ENCODE measurements at places on chromosomes 12 and 14. TPM values are rescaled to one million over a fixed set of nuclear protein-coding genes. Genes with fewer than 3 reads are reported as not detected.

Gene MYF5
- not detected for polyA plus RNA-seq

Gene KCNMB4
- 5.0 TPM for polyA plus RNA-seq

DNA sequence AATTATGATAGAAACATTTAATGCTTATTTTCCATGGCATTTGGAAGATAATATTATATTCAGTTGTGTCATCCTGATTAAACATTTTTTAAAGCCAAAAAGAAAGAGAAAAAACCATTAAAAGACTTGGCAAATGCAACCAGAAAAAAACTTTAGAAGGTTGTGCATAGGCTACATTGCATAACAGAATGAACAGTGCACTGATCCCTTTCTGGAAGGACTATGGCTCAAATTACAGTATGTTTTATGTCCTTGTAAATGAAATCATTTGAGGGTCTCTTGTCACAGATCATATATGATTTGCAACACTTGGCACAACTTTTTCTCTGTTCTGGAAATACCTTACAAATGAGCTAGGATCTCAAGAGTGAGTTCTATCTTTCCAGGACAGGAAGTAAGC lies 275.2 kb upstream of the FLRT2 start:
- no peak overlapping the region for H3K4me3 ChIP-seq
- H3K4me1 ChIP-seq, result no peaks in the 10 kb centered on the region
- H3K27ac ChIP-seq, result no peak overlapping the region
- DNase-seq, result no peak

DNA sequence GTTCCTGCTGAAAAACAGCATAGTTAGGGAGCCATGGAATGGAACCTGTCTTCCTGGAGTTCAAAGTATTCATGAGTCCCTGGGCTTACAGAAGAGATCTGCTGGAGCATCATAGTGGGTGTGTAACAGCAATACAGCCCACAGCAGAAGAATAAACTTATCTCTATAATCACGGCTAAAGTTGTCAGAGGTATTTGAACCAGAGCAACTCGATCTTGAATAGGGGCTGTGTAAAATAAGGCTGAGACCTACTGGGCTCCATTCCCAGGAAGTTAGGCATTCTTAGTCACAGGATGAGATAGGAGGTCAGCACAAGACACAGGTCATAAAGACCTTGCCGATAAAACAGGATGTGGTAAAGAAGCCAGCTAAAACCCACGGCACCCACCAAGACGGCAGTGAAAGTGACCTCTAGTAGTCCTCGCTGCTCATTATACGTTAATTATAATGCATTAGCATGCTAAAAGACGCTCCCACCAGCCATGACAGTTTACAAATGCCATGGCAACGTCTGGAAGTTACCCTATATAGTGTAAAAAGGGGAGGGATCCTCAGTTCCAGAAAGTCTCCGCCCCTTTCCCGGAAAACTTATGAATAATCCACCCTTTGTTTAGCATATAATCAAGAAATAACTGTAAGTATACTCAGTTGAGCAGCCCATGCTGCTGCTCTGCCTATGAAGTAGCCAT lies 223.4 kb downstream of the PCNX1 start:
- no peak overlapping the region for H3K27ac ChIP-seq
- no peak overlapping the region for H3K4me3 ChIP-seq
- DNase-seq, result no peak

DNA sequence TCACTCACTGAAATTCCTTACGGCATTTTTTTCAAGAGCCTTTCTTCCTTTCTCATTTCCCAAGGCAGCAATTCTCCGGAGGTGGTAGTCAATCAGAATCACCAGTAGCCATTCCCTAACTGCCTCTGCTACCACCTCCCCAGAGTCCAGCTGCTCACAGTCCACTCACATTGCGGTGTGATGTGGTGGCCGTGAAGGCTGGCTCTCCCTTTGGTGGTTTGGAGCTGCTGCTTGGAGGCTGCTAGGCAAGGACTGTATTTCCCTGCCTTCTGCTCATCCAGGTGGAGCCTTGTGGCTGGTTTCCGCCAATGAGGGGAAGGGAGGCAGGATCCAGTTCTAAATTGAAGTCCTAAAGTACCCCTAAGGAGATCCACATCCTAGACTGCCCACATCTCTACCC lies 222.0 kb downstream of the ANO2 start:
- no peaks in the 10 kb centered on the region for H3K27me3 ChIP-seq
- no peak overlapping the region for H3K4me3 ChIP-seq
- H3K4me1 ChIP-seq, result peaks cover 1% of the 10 kb centered on the region
- no peak overlapping the region for H3K27ac ChIP-seq
- H3K36me3 ChIP-seq, result no peaks in the 10 kb centered on the region

Gene B4GALNT1
- polyA plus RNA-seq, result 1.3 TPM

DNA sequence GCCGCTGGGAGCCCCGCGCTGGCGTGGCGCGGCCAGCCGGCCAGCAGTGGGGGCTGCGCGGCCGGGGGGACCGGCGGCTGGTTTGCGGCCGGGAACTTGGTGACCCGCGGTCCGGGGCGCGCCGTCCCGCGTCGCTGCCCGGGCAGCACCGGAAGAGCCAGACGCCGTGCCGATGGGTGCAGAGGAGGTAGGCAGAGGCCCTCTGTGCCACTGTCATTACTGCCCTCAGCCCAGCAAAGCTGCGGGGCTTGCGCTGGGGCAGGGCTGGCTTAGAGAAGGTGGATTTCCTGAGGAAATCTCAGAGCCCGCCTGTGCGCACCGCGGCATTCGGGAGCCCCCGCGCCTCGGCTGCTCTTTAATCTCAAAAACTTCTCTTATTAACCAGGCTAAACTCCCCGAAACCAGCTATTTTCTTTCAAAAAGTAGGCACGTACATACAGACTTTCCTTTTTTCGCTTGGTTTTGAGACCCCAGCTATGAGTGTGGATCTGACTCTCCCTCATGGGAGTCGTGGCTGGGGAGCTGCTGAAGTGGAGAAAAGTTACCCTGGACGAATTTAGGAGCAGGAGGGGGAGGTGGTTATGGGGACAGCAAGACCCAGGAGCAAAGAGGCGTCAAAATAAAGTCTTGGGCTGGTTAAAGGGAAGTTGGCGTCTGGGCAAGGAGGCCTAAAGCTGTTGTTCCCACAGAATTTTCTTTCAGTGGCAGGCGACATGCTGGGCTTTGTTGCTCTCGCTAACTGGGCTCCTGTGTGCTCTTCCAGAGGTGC lies 802 bp downstream of the SUSD6 start:
- H3K4me1 ChIP-seq, result peaks cover 30% of the 10 kb centered on the region
- H3K4me3 ChIP-seq, result peak overlapping the region; percentile 77
- H3K36me3 ChIP-seq, result no peaks in the 10 kb centered on the region
- no peak for DNase-seq
- no peaks in the 10 kb centered on the region for H3K27me3 ChIP-seq

Gene TAS2R31
- polyA plus RNA-seq, result 0.75 TPM

- H3K36me3 ChIP-seq, result no peaks in the 10 kb centered on the region
- H3K27me3 ChIP-seq, result no peaks in the 10 kb centered on the region
- no peaks in the 10 kb centered on the region for H3K4me1 ChIP-seq
- no peak overlapping the region for H3K4me3 ChIP-seq
These were observed 19.2 kb upstream of the BTBD6 start for GRCh38 chr14:105229099-105229655.

DNA sequence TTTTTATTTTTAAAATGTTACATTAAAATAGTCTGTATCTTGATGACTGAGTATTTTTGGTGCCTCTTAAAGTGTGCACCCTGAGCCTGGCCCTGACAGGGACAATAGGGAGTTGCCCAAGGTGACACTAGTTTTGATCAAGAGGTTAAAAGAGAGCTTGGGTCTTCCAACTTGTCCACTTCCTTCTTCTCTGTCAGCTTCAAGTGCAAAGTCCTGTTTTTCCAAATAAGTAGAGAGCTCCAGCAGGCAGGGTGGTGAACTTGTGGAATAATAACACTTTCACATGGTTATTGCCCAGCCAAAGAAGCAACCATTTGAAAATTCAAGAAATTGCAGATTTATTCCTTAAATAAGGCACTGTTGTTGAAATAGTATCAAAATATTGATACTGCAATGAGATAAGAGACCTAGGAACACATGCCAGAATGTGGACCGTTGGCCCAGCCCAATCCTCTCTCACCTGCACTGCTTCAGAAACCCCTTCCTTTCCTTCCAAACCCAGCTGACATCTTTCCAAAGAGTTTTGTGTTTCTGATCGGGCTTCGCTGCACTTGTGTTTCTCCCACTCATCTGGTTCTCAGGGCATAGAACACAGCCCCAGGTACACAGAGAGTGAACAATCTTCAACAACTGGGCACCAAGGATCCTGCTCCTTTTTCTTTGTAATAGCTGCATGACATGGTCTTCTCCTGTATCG lies 13.8 kb upstream of the COL2A1 start:
- no peak for DNase-seq
- H3K36me3 ChIP-seq, result no peaks in the 10 kb centered on the region
- no peak overlapping the region for H3K4me3 ChIP-seq
- no peaks in the 10 kb centered on the region for H3K4me1 ChIP-seq
- peaks cover 2% of the 10 kb centered on the region for H3K27me3 ChIP-seq

- no peak for DNase-seq
- peaks cover 5% of the 10 kb centered on the region for H3K4me1 ChIP-seq
- H3K27ac ChIP-seq, result no peak overlapping the region
- no peaks in the 10 kb centered on the region for H3K27me3 ChIP-seq
- H3K36me3 ChIP-seq, result no peaks in the 10 kb centered on the region
These were observed 4.6 kb upstream of the LEMD3 start for GRCh38 chr12:65164774-65165173.

DNA sequence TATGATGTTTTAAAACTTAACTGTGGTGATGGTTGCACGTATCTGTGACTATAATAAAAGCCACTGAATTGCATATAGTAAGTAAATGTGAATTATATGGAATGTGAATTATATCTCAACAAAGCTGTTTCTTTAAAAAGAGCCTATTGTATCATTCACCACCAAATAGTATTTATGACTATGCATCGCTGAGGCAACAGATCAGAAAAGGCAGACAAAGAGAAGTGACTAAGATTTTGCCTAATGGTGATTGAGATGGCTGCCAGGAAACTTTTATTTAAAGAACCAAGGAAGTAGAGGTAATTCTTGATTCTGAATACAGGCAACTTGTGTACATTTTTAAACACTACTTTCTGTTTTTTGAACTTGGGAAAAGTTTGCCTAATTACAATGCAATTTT lies 31.7 kb downstream of the DHRS7 start:
- no peaks in the 10 kb centered on the region for H3K4me1 ChIP-seq
- no peaks in the 10 kb centered on the region for H3K27me3 ChIP-seq
- H3K36me3 ChIP-seq, result no peaks in the 10 kb centered on the region
- H3K4me3 ChIP-seq, result no peak overlapping the region
- H3K27ac ChIP-seq, result no peak overlapping the region

Gene RAD51B
- polyA plus RNA-seq, result 7.8 TPM

GRCh38 chr12:92167075-92167474 lies 21.4 kb upstream of the BTG1 start:
- no peak for DNase-seq
- no peaks in the 10 kb centered on the region for H3K36me3 ChIP-seq
- H3K4me3 ChIP-seq, result no peak overlapping the region
- H3K27ac ChIP-seq, result no peak overlapping the region

Gene PAX9
- 30.9 TPM for polyA plus RNA-seq

GRCh38 chr12:57188090-57188425 lies 28.5 kb upstream of the NXPH4 start:
- no peak overlapping the region for H3K27ac ChIP-seq
- H3K4me3 ChIP-seq, result no peak overlapping the region
- H3K27me3 ChIP-seq, result no peaks in the 10 kb centered on the region
- DNase-seq, result no peak
- no peaks in the 10 kb centered on the region for H3K36me3 ChIP-seq
- H3K4me1 ChIP-seq, result no peaks in the 10 kb centered on the region

DNA sequence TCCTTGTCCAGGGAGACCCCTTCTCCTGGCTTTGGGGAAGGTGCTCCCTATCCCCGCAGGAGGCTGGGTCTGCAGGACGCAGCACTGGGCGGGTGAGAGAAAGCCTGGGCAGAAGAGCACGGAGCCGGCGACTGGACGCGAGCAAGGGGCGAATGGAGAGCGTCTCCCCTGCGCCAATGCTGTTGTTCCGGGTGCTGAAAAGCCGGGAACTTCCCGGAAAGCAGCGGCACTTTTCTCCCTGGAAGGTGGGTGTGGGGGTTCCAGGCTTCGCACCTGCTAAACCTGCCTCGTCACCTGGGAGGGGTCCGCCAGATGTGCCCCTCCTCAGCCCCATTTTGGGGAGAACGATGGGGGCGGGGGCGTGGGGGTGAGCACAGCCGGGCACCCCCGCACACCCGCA lies 417.1 kb upstream of the TMTC1 start:
- no peak overlapping the region for H3K4me3 ChIP-seq
- peaks cover 14% of the 10 kb centered on the region for H3K27me3 ChIP-seq
- H3K36me3 ChIP-seq, result no peaks in the 10 kb centered on the region
- no peak overlapping the region for H3K27ac ChIP-seq
- no peak for DNase-seq

Gene KRT86
- 1.4 TPM for polyA plus RNA-seq

Gene COL2A1
- polyA plus RNA-seq, result 0.57 TPM

GRCh38 chr12:83630526-83630925 lies 943.8 kb downstream of the TMTC2 start:
- H3K27ac ChIP-seq, result no peak overlapping the region
- no peak overlapping the region for H3K4me3 ChIP-seq
- no peaks in the 10 kb centered on the region for H3K36me3 ChIP-seq
- H3K4me1 ChIP-seq, result no peaks in the 10 kb centered on the region

DNA sequence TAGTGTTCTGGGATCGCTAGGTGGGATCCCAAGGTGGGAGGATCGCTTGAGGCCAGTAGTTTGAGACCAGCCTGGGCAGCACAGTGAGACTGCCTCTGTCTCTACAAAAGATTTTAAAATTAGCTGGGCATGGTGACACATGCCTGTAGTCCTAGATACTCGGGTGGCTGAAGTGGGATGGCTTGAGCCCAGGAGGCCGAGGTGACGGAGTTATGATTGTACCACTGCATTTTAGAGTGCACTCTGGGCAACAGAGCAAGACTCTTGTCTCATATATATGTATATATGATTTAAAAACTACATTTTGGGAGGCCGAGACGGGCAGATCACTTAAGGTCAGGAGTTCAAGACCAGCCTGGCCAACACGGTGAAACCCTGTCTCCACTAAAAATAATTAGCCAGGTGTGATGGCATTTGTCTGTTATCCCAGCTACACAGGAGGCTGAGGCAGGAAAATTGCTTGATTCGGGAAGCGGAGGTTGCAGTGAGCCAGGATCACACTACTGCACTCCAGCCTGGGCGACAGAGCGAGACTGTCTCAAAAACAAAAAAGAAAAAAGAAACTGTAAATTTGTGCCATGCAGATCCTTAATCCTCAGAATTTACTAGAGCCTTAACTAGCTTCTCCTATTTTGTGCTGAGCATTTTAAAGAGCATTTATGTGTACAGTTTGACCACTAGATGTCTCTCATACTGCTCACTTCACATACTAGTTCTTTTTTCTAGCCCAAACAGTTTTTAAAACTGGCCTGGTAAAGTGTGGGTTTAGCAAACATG lies 114.8 kb downstream of the MON2 start:
- H3K4me1 ChIP-seq, result peaks cover 2% of the 10 kb centered on the region
- H3K27ac ChIP-seq, result no peak overlapping the region
- no peak for DNase-seq
- peaks cover 15% of the 10 kb centered on the region for H3K36me3 ChIP-seq
- no peaks in the 10 kb centered on the region for H3K27me3 ChIP-seq

All from thymus (tissue), 14 donors.